HEK293T (cell line): ENCODE measurements at places on chromosomes 11 and 22.

GRCh38 chr11:102012946-102013345 is 34.3 kb upstream of the CFAP300 start:
- no peak for DNase-seq

- DNase-seq: no peak
These were observed 20.6 kb upstream of the TPH1 start for GRCh38 chr11:18066626-18067025.

DNA sequence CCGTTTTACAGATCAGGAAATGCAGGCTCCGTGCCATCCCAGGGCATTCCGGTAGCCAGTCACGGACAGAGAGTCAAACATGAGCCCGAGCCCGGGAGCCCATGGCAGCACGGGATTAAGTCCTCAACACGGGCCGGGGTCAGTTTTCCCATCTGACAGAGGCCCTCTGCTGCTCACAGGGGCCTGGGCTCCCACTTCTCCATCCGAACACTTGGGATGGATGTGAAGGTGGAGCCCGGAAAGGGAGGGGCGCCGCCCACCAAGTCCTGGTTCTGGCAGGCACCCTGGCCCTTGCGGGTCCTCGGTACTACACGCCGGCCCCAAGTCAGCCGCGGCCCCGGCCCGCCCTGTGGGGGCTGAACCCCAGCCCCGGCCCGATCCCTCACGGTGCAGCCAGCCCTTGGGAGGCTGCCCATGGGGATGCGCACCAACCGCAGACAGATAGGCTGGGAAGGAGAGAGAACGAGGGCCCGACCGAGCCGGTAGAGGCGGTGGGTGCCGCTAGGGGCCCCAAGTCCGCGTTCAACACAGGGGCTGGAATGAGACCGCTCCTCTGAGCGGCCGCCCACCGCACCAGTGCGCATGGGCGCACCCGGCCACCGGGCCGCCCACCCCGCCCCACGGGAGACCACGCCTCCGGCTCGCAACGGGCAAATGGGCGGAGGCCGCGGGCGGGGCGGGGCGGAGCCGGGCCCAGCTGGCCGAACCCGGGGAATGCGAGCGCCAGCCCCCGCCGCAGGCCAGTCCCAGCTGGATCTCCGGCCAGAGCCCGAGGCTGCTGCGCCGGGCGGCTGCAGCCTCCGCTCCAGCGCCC is at the start of gene CAPN5:
Gene CAPN5, plus strand, starts transcription at position 743 of the 814 bp plus-strand sequence. CDS start 17,916 bp downstream, outside the sequence.
- DNase-seq: peak; percentile 96

DNA sequence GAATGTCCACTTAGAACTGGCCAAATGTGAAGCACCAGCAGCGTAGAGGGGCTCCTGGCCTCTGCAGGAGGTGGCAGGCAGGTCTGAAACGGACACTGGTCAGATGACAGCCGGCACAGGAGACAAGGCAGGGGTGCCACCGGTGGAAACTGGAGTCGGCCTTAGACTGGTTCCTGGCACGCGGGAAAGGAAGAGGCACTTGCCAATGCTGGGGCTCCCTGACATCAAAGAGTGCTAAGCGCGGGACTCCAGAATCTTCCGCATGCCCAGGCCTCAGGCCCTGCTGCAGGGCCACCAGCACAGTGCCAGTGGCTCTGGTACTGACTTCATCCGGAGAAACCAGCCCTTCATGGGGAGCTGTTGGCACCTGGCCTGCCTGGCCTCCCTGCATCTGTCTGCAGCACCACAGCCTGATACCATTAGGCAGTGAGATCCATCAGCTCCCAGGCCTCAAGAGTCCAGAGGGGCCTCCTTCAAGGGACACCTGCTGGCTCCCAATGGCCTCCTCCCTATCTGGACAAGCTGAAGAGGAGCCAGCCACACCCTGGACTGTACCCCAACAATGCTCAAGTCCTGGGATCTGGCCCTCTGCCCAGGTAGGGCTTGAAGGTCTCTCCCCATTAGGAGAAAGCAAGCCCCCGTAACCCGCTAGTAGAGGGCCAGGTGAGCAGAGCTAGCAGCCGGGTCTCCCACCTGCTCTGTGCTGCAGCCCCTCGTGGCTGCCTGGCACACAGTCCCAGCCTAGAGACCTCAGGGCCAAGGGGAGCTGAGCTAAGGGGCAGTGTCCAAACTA is 29.7 kb upstream of the GNB1L start:
- no peak for DNase-seq

GRCh38 chr11:112725636-112726035 is 235.6 kb upstream of the NCAM1 start:
- DNase-seq: no peak

GRCh38 chr11:10770626-10771254 is 19.7 kb downstream of the CTR9 start:
- peak; percentile 57 for DNase-seq

DNA sequence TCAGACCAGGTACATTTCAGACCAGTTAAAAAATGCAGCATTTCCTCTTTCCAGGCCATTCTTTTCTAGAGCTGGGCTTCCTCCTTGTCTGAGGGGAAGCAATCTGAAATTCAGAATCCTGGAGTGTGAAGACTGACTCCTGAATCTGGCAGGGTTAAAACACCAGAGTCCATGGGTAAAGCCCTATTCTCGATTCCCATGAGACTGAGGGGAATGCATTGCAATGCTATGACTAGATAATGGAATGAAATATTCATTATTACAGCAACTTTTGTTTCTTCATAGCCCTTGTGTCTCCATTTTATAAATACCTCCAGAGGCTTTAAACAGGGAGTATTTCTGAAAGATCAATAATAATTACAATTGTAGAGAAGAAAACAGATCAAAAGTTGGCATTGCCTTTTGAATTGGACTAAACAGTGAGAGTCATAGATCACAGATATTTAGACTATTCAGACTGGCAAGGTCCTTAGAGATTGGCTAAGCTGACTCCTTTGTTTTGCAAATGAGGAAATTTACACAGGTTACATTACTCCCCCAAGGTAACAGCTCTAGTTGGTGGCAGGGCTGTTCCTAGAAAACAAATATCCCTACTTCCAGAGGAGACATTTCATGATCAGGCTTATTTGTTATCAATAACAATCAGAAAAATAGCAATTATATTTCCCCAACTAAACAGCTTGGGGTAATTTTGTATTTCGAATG is 632.6 kb upstream of the KIRREL3 start:
- no peak for DNase-seq

DNA sequence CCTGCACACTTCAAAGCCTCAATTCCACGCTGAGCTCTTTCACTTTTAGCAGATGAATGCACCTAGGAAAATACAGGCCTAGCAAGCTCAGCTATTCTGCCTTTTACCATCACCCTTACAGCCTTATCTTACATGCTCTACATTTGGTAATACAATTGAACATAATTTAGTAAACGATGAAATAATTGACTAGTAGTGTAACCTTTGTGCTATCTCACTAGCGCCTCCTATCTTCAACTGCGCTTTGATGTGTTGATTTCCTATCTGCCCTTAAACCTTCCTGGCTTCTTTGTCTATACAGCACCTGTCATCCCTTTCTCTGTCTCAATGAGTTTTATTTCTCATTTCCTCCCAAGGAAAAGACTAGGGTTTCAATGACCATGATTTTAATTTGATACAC is 149.7 kb downstream of the LRRC4C start:
- no peak for DNase-seq

GRCh38 chr22:19704355-19705015 is 9.8 kb upstream of the SEPTIN5 start:
- DNase-seq: no peak

DNA sequence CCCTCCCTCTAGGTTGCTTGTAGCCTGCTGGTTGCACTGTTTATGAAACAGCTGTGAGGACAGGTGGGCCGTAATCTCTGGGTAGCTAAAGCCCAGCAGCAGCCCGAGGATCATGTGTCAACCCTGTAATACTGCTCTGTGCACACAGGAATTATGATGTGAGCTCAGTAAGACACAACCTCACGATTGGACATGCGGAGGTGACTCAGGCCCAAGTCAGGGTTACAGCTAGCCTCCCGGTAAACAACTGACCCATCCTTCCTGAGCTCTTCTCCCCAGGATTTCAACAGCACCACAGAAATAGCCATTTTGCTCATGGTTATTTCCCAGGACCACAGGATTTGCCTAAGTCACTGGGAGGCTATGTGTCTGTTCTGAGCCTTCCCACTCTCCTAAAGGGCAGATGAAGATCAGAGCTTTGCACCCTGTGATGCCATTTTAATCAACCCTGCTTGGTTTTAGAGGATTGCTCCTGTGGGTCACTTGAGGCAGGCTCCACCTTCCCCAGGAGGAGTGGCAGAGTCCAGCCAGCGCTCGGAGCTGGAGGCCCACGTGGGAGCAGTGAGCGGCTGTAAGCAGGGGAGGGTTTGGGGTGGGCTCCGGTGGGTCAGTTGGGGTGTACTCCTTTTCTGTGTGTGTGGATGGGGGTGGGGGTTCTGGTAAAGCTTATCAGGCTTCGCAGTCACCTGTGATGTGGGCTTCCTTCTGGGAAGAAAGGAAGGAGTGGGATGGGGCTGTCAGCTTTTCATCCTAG is at the start of gene AMPD3:
Gene AMPD3, plus strand, starts transcription at position 387 of the 754 bp plus-strand sequence. CDS start 6,256 bp downstream, outside the sequence.
- DNase-seq: peak; percentile 30

DNA sequence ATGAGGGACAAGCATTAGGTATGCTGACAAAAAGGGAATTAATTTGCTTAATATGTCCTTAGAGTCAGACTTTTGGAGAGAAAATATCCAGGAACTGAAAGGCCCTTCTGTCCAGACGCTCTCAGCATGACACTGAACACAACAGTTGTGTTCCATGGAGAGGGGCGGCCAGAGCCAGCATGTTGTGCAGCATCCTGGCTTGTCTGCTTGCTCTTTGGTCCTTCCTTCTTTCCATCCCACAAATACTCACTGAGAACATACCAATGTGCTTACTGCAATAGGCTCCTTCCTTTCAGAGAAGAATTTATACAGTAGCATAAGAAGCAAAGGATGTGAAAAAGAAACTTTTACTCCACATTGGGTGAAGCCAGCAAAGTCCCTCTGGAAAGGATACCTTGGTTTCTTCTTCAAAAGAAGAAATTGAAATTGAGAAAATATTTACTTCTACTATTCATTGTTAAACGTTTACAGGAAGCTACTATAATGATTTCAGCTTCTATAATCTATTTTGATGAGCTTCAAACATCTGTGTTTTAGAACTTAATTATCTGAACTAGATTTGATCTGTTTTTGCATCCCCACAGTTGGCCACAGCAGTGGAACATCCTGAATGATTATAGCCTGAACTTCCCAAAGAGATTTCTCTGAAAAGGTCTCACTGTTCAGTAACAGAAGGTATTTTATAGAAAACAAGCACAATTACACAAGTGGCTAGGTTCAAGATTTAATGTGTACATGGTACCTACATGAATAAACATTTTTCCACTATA is 304.1 kb upstream of the PITPNB start:
- DNase-seq: no peak

GRCh38 chr11:18624161-18624560 is 10.0 kb downstream of the SPTY2D1 start:
- DNase-seq: no peak

- DNase-seq: no peak
These were observed 188.6 kb upstream of the MTMR2 start for GRCh38 chr11:96112192-96113128.

DNA sequence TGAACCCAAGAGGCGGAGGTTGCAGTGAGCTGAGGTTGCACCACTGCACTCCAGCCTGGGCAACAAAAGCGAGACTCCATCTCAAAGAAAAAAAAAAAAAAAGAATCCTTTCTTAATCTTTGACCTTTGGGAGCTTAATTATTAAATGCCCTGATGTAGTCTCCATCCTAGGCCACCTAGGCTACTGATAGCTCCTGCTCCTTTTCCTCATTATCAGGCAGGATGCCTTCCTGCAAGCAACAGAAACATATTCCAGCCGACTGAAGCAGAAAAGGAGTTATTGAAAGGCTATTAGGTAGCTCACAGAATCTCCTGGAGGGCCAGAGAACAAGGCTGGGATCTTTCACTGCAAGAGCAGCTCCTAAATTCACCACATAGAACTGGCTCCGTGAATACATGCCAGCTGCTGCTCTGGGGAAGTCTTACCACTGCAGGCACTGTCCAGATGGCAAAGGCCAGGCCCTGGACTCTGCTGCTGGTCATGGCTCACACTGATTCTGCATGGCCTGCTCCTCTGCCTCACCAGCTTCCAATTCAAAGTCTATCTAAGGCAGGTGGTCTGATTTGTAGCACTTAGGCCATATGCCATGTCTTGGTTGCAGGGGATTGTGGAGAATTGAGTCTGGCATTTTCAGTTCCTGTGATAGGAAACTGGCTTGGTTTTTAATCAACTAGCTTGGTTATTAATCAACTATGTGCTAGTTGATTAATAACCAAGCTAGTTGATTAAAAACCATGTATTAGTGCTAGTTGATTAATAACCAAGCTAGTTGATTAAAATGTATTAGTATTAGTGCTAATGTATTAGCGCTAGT is 26.0 kb upstream of the POLD3 start:
- DNase-seq: no peak

DNA sequence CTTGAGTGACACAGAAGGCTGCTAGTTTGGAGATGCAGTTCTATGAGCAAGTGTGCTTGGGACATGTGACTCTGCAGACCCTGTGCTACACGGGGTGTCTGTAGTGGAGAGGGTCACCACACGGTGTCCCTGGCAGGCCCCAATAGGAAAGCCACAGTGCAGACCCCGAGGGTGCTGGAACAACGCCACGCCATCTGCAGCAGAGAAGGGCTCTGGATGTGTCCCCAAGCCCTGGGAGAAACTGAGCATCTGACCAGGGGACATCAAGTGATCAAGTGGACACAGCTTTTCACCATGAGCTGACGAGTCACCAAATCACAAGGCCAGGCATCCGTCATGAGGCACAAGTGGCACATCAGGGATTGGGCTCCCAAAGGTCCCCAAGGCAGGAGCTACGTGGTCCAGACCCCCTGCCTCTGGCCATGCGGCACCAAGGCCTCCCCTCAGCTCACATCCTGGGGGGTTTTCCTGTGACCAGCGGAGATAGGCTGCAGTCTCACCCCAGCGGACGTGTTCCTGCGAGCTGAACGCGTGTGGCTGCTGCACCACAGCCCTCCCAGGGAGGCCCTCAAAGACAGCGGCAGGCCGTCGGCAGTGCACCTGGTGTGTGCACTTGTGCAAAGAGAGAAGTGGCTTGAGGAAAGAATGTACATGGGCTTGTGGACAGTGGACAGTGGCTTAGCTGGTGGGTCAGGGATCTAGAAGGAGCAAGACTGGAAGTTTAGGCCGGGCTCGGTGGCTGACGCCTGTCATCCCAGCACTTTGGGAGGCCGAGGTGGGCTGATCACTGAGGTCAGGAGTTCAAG is 96.7 kb downstream of the RPS6KA4 start:
- no peak for DNase-seq

DNA sequence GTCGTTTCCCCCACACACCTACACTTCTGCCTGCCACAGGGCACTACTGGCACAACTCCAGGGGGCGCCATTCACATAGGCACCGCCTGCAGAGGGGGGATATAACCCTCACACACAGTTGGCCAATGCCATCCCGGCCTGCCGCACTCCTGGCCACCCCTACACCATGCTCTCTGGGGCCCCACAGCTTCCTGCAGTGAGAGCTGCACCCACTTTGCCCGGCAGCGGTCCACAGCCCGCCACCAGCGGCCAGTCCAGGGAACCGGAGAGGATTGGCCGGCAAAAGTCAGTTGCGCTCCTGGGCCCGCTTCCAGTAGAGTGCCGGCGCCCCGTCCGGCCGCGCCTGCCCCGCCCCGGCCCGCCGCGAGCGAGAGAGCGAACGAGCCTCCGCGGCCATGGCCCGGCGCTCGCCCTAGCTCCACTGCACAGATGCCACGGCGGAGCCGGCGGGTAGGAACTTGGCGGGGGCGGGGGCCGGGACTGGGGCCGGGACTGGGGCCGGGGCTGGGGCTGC is 25.6 kb upstream of the SUSD2 start:
- DNase-seq: peak; percentile 68
